ENCODE measurements at places on chromosomes 5 and 9.

- DNase-seq, result no peak
Observed at GRCh38 chr5:173703466-173703865, 87.0 kb upstream of the BOD1 start.

DNA sequence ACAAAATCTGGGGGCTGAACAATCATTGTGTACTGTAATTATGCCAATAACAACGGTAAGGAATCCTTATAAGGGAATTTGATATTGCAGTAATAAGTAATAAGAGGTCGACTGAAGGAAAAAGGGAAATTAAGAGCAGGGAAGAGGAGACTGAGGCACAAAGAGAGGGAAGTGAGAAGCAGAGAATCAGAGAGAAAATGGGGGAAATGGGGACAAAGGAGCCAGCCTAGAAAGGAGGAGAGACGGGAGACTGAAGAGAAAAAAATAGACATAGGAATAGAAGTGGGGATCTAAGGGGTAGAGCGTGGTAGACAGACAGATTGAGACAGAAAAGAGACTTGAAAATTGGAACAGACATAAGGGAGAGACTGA is 518 bp upstream of the ZNF300 start:
- no peak for DNase-seq

- DNase-seq, result no peak
Observed at GRCh38 chr5:131488463-131488862, 146.6 kb downstream of the RAPGEF6 start.

DNA sequence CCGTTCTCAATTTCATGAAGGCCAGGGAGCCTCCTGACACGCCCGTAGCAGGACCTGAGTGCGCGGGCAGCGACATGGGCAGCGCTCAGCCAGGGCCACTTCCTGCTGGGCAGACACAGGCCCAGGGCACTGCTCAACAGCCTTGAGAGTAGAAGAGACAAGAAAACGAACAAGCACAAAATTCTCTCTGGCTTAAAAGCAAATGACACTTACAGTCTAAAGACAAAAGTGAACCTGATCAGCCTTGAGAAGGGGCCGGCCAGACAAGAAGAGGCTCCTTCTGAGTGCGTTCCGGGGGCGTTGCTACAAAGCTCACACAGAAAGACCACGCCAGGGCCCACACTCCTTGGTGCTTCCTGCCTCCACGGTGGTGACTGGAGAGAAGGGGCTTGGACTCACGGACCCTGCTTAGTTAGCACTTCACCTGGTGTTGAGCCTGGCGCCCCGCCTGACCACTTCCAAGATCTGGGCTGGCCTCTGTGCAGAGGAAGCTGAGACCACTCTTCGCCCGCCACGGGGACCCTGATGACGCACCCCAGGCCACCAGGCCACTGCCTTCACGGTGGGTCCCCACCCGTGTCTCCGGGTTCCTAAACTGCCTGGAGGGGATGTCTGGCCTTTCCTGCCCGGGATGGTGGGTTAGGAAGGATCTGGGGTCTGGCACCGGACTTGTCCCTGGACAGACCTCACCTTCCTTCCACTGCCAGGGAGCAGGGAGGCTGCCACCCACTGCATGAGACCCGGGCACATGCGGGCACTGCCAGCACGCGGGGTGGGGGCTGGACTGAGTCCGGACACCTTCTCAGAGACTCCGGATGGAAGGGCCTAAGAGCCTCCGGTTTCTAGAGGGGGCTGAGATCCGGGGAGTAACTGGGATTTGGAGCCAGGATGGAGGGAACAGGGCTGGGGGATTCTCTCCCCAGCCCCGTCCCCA is 1.3 kb downstream of the SLC12A7 start:
- no peak for DNase-seq

GRCh38 chr9:77969083-77969482 is 62.5 kb downstream of the GNAQ start:
- no peak for DNase-seq

- DNase-seq, result no peak
Observed at GRCh38 chr5:57576317-57576716, 93.7 kb upstream of the ACTBL2 start.

DNA sequence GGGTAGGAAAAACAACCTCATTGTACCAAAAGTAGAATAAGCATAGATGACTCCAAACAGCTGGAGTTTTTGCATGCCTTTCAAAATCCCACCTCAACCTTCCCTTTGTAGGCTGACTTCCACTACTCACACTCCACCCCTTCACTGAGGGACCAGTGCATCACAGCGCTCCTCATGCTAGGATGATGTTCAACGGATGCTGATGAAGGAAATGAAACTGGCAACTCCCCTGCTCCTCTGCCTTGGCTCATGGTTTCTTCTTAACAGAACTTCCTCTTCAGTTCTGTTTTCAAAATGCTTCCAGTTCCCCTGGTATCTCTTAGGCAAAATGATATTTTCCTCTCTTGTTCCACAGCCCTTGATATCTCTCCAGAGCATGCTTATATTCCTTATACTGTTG is 29.0 kb downstream of the LIFR start:
- DNase-seq, result no peak

DNA sequence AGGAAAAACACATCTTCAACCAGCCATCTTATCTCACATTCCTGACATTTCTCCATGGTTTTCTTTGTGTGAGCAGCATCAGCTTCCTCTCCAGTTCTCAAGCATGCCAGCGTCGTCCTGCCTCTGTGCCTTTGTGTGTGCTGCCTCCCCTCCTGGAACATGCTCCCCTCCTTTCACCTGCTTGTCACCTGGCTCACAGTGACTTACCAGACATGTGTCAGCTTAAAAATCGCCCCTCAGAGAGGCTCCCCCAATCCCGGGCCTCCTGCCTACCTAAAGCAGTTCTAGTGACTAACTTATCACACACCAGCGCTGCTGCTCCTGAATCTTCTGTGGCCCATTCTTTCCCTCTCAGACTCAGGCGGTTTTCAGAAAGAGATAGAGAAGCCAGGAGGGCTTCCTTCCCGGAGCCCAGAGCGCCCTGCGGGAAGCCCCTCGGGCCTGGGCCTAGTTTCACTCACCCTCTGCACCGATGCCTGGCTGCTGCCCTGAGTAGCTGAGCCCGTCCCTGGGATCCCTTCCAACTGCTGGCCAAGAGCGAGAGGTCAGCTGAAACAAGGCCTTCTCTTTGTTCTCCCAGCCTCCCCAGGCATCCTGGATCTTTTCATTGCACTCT is 51.1 kb upstream of the MVB12B start:
- no peak for DNase-seq

DNA sequence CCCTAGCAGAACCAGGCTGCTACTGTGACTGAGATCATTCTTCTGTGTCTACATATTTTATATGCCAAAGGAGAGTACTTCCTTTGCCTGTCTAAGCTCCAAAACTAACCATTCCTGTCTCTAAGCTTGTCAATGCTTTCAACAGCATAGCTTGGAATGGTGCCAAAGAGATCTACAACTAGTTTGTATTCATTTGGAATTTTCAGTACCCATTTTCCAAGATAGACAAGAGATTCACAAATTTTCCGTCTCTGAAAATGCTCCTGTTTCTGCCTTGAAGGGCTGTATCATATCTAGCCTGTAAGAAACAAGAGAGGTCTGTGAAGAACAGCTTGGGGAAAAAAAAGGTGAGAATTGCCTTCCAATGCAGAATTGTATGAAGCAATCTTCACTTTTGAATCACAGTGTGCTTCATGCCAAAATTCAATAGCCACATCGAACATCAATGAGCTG is 334.4 kb upstream of the ACTBL2 start:
- DNase-seq, result no peak

GRCh38 chr9:1461812-1462211 is 411.7 kb downstream of the DMRT2 start:
- no peak for DNase-seq

- peak; percentile 82 for DNase-seq
Observed at GRCh38 chr9:89549031-89549644, 51.2 kb upstream of the SEMA4D start.

- no peak for DNase-seq
Observed at GRCh38 chr5:115733607-115734006, 82.9 kb downstream of the CDO1 start.

DNA sequence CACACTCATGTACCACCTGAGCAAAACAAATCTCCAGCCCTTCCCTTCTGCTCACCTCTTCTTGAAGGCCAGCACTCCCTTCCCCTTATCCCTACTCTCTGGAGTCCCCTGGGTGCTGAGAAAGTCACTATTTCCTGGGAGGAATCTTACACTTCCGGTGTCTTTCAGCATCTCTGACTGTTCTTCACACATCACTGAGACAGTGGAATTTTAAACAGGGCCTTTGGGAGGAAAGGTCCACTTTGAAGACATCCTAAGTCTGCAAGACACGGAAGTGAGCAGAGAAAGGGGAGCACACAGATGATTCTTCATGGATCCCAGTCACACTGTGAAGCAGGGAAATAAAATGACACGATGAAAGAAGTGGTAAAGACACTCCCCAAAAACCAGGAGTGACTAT is 25.6 kb downstream of the FRMD3 start:
- DNase-seq, result no peak

DNA sequence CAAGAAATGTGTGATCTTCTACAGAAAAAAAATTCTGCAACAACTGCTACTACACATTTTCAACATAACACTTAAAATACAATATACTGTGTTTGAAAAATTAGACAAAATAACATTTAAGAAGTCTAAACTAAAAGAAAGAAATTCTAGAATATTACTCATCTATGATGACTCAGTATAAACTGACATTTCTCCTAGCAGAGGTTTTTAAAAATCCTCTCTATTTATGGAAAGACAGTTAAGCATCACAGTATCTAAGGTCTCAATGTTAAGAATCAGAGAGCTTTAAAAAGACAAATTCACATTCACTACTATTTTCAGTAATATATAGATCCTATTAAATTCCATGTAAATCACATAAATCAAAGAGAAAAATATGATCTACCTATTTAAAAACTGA is 61.3 kb downstream of the NR2F1-AS1 start:
- DNase-seq, result no peak

DNA sequence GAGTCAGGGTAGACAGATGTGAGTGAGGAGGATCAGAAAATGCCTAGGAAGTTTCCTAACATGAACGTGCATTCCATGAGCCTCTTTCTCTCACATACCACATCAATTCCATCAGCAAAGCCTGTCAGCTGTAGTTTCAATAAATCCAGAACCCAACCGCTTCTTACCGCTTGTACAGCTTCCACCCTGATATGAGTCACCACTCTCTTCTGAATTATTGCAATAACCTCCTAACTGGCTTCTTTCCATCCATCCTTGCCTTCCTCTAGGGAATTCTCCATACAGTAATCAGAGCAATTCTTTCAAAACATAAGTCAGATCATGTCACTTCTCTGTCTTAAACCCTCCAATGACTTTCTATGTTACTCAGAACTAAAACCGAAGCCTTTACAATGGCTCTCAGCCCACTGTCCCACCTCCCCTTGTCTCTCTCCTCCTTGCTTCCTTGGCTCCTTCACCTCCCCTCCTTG is 8.1 kb upstream of the RAD23B start:
- DNase-seq, result no peak

GRCh38 chr9:94944626-94945025 is 218.1 kb downstream of the AOPEP start:
- no peak for DNase-seq

DNA sequence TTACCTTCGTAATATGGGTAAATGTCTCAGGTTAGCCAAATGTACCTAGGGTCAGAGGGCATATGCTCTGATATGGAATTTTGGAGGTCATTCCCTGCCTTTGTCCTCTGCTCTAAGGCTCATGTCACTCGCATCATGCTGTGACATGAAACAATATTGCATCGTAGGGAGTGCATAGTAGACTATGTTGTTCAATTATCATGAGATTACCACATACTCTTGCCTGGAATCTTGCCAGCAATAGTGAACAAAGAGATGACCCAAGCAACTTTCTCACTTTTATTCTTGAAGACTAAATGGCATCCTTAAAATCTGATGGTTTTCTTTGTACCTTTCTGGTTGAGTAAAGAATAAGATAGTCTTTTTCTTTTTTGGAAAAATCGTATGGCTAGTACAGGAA is 27.6 kb downstream of the ZNF462 start:
- no peak for DNase-seq

- no peak for DNase-seq
Observed at GRCh38 chr5:158796812-158797497, 302.8 kb downstream of the EBF1 start.

- no peak for DNase-seq
Observed at GRCh38 chr5:147448766-147449165, 61.1 kb downstream of the DPYSL3 start.

DNA sequence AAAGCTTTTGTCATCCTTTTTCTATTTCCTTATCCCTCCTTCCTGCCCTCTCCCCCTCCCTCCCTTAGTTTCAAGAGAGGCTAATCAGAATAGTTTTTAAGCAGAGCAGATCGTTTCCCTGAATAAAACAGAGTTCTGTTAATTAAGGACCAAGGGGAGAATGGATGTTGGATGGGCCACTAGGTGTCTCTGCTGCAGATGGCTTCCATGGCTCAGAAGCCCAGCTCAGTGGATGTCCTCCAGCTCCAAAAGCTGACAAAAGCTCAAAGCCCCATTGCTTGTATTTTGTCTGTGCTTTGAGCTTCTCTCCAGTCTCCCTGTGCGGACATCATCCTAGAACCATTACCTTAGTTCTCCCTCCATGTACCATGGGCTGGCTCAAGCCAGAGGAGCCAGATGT is 21.0 kb upstream of the NPR3 start:
- no peak for DNase-seq

- DNase-seq, result no peak
Observed at GRCh38 chr5:56610093-56610698, 205.2 kb upstream of the MAP3K1 start.

- DNase-seq, result no peak
Observed at GRCh38 chr5:93930098-93930497, 188.7 kb upstream of the POU5F2 start.

DNA sequence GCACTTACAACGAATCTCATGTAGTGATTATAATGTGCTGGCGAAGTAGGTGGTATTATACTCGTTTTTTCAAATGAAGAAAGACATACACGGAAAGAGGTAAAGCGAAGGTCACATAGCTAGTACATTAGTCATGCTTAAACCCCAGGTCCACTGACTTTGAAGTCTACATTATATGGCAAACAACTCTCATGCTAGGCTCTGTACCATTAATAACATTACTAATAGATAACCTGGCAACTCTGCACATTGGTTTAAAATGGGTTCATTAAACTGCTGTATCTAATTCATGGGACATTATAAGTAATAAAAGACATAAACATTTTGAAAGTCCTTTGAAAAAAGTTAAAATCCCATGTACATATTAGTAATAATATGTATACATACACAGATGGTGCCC is 21.2 kb downstream of the FYB1 start:
- no peak for DNase-seq

- no peak for DNase-seq
Observed at GRCh38 chr5:1892685-1893445, 10.1 kb upstream of the IRX4 start.

DNA sequence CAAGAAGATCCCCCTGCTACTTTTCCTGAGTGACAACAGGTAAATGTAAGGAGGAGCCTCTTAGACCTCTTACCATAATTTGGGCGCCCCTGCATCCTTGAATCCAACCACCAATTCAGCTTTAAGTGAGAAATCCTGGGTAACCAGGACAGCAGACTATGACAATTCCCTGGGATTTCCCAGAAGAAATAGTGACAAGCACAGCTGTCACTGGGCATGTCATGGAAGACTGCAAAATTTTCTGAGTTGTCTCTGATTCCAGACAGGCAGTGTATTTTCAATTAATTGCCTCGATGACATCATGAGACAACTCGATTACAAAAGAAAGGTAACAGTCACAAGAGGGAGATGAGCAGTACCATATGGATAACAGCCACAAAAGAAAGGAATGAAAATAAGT is 256.9 kb downstream of the BNC2 start:
- no peak for DNase-seq
